ENCODE measurements at places on chromosomes 12 and 14. TPM values are rescaled to one million over a fixed set of nuclear protein-coding genes. Genes with fewer than 3 reads are reported as not detected.

Gene RPAP3
- 32.4 TPM for total RNA-seq

Gene PAX9
- total RNA-seq: not detected

Gene LRTM2
- not detected for total RNA-seq

Gene CCDC197
- total RNA-seq: not detected

Gene RPL6
- 2,969 TPM for total RNA-seq

Gene KIF5A
- total RNA-seq: 0.20 TPM

Gene ASPG
- total RNA-seq: 20.1 TPM

Gene ADCY4
- 25.4 TPM for total RNA-seq

Gene ASB2
- 5.5 TPM for total RNA-seq

Gene ATF7
- total RNA-seq: 38.5 TPM

Gene KRT77
- total RNA-seq: not detected

Gene NFE2
- 0.33 TPM for total RNA-seq

Gene NOXRED1
- 0.72 TPM for total RNA-seq

Gene HOTAIR
- not detected for total RNA-seq

Data from ovary (tissue), 10 donors.